ENCODE measurements at places on chromosomes 1 and 21.

DNA sequence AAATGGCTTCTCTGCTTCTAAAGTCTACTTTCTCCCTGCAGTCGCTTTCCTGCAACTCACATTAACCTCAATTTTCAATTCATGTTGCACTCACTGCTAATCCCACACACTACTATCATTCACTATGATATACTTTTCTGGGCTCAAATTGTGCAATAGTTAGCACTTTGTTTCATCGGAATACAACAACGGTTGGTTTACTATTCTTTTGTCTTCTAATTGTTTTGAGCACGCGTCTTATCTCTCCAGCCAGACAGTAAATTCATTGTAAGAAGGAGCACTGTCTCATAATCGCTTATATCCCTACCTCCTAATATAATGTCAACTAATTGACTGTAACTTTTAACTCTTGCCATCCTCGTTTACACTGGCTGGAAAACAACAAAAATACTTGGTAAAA is 3.9 kb upstream of the PALMD start:
- no peak for DNase-seq

GRCh38 chr1:198265073-198265661 is 108.4 kb downstream of the NEK7 start:
- no peak for DNase-seq

DNA sequence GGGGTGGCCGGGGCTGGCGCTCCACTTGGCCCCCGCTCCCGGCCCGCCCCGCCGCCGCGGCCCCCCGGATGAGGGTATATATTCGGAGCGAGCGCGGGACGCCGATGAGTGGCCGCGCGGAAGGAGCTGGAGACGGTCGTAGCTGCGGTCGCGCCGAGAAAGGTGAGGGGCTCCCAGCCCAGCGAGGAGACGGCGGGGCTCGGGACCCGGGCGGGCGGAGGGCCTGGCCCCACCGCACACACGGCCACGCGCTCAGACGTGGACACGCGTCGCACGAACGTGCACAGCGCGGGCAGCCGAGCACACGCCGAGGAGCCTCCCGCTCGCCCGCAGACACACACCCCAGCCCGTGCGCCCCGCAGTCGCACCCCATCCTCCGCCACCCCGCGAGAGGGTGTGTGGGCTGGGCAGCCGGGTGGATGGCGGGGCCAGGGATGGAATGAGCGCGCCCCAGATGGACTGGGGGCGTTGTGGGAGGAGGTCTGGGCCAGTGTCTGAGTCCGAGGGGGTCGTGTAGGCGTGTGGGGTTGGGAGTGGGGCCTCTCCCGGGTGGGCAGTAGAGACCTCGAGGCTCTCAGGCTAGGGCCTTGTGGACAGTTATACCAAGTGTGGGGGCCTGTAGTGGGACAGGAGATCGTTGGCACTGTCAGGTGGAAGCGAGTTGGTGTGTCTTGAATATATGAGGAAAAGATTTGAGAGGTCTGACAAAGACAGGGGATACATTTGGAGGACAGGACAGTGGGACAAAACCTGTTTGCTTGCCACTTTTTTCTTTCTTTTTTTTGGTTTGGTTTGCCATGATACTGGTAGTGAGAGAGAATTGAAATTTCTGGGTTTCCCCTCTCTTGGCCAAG is at the start of gene UAP1:
UAP1 (plus strand) TSS at position 107 of the 854 bp plus-strand sequence. CDS start 4,347 bp downstream, outside the sequence.
- no peak for DNase-seq

DNA sequence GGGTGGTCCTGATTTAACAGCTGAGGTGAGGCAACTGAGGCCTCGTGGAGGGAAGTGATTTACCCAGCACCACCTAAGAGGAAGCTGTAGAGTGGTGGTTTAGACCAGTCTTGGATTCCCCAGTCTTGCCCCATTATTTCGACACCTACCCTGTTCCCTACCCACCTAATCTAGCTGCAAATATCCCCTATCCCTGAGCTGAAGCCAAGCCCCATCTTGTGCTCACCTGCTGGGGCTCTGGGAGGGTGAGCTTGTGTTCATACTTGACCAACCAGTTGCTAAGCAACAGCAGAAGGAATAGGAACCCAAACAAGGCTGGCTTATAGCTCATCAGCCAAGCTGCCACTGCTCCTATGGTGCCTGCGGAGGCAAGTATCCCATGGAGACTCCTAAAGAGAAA is 2.0 kb downstream of the TEX46 start:
- DNase-seq, result no peak

DNA sequence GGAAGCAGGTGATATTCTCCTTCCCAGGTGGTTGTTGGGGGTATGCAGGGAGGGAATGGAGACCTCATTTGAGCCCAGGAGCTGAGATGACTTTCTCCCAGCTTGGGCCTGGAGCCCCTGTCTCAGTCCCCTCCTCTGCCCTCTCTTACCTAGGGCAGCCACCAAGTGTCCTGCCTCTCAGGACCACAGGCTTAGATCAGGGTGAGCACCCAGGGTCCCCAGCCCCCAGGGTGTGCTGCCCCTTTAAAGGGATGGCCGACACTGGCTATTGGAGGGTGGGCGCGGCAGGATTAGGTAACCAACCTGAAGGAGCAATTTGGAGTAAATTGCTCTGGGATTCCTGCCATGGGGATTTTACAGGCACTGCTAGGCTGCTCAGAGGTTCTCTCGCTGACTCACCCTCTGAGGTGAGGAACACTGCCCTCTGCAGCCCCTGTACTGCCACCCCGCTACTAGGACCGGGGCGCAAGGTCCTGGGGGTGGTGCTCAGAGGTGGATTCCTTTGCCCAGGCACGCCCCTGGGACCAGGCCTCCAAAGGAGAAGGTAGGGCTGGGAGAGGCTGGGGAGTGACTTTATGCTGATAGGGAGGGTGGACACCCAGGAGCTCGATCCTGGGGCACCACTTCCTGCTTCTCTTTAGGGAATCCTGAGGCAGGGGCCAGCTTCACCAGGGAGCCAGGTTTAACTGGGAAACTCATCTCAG is 1.5 kb downstream of the RPS6KA1 start:
- DNase-seq, result no peak

- DNase-seq, result no peak
These were observed 30.4 kb downstream of the VTCN1 start for GRCh38 chr1:117180147-117180967.

- DNase-seq, result no peak
These were observed 121.3 kb downstream of the CDC7 start for GRCh38 chr1:91621907-91622306.

GRCh38 chr1:7068552-7068951 is 283.3 kb downstream of the CAMTA1 start:
- no peak for DNase-seq

- DNase-seq, result no peak
These were observed 770.9 kb upstream of the TPTE start for GRCh38 chr21:9750341-9751086.

DNA sequence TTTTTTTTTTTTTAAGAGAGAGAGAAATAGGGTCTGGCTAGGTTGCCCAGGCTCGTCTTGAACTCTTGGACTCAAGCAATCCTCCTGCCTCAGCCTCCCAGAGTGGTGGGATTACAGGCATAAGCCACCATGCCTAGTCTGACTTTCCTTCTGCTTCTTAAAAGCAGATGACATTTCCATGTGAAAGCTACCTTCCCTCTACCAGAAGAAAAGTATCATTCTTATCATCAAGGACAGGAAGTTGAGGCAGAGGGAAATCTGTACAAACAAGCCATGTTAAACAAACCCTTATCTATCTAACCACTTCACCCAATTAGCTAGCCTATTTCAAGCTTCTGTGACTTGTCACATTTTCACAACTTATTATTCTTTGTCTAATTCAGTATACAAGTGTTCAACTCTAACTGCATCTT is 54.8 kb downstream of the SAMSN1 start:
- no peak for DNase-seq

DNA sequence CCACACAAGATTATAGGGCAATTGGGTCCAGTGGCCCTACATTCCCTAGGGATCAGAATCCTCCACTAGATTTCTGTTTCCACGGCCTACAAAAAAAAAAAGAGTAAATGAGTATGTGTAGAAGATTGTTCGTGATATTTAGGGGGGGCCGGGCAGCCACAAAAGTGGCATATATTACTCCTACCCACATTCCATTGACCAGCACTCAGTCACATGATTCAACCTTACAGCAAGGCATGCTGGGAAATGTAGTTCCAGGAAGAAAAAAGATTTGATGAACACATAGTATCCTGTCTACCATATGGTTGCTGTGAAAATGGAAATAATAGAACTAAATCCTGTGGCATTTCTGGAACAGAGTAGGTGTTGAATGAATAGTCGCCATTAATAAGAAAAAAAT is 43.4 kb upstream of the GJB5 start:
- no peak for DNase-seq

DNA sequence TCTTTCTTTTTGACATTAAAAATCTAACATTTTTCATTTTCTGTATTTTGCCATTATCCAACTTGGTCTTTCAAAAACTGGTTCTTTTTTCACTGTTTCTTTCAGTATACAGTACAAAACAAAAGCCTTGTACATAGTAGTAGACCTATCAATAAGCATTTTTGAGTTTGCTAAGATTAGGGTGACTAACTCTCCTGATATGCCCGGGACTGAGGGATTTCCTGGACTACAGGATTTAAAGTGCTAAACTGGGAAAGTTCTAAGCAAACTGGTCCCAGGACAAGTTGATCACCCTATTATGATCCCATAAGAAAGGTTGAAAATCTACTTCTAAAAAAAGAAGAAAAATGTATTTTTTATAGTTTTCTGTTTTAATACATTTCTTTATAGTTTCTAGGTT is 120.9 kb downstream of the USP25 start:
- DNase-seq, result no peak

DNA sequence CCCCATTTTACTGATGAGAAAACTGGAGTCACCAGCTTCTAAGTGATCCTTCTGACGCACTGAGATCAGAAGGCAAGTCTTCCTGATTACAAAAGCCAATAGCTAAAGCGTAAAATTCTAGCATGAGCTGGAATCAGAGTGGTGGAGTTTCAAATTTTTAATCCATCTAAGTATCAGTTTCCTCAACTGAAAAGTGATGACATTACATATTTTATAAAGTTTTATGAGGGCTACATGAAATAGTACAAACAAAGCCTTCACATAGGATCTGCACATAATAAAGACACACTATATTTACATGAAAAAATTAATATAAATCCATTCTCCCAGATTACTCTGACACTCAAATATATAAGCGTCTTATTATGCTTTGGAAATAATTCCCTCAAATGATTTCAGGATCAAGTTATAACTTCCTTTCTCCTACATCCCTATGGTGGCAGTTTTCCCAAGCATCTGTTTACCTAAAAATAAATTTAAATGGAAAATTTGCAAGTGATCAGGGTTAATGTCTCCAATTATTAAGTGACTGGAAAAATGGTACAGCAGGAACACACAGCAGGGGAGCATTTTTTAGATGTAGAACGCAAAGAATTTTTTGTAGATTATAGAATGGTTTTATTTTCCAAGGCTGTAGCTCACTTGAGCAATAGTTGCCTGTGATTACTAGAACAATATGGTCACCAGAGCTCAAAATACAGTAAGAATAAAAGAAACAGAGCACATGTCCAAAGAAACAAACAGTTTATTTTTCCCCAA is 490.4 kb upstream of the C1orf87 start:
- DNase-seq, result no peak

- no peak for DNase-seq
These were observed 75.1 kb downstream of the UCHL5 start for GRCh38 chr1:192984080-192984479.

DNA sequence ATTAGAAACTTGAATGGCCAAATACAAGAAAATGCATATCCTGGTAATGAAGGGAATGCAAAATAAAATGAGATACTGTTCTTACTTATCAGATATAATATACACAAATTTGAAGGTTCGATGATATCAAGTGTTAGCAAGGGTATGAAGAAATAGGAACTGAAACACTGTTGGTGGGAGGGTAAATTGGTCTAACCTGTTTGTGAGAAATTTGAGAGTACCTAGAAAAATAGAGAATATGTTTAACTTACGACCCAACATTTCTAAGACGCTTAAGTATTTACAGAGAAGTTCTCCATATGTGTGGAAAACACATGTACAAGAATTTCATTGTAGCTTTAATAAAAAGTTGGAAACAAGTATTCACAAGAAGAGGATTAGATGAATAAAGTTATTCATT is 25.9 kb downstream of the ATG4C start:
- DNase-seq, result no peak

GRCh38 chr21:26168371-26168770 is 2.2 kb downstream of the APP start:
- DNase-seq, result no peak

DNA sequence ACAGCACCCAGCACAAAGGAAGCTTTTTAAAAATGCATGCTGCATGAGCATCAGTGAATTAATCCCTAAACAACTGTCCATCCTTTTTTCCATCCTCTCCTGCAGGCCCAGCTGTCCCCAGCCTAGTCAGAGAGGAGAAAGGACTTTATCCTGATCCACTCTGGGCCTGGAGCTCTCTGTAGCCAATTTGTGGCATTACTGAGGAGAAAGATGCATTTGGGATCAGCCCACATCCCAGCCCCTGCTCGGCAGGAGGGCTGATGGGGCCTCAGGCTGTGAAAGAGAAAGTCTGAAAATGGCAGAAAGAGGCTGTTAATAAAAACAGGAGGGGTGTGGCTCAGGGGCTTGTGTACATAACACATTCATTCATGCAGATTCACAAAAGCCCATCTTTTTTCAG is 37.5 kb upstream of the ATP2B4 start:
- no peak for DNase-seq

- DNase-seq, result no peak
These were observed 32.9 kb downstream of the EIF4G3 start for GRCh38 chr1:21143752-21144151.

DNA sequence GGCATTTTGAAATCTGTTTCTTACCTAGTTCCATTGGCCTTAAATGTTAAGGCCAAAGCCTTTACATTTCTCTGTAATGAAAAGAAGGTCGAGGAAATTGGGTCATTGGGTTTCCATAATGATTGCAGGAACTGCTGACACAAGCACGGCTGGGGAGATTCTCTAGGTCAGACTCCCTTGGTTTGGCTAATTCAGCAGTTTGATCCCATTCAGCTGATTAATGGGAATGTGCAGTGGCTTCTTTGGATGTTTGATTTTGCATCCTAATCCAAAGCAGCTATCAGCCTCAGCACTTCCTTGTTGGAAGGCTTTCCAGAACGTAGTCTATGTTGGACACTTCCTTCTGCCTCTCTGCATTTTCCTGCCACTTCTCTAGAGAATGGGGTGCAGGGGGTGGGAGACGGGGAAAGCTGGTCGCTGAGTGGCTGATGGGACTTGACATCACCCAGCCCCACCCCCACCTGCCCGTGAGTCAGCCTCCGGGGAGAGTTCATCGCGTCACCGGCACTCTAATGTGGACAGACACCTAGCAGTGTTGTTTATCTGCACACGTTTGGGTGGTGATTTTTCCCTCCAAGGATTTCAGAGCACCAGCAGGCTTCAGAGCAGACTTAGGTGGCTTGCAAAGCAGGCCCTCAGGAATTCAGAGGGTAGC is 5.4 kb downstream of the PSEN2 start:
- no peak for DNase-seq

DNA sequence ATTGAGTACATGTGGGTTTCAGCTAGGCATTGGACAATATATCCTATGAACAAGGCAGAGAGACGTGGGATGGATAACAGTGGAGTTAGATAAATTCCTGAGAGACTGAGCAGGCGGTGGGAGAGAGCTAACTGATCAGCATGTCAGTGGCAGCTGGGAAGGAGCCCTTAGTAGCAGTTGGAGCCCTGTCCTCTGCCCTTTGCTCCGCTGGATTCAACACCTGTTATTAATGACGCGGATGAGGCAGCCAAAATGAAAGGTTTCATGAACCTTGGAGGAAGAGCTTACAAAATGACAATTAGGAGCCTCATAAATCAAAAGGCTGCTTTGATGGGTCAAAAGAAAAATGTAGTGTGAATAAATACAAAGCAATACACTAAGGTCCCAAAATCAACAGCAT is 16.1 kb downstream of the UBIAD1 start:
- DNase-seq, result no peak

GRCh38 chr1:171674431-171675405 is 22.2 kb upstream of the MYOC start:
- DNase-seq, result no peak

- DNase-seq, result no peak
These were observed 41.7 kb downstream of the HLX start for GRCh38 chr1:220920967-220921366.

Data from CD4-positive, alpha-beta T cell (primary cell).